Amniotic epithelial cell (primary cell): ENCODE measurements at places on chromosomes 11 and 22.

- DNase-seq, result no peak
These were observed 109.5 kb downstream of the BBOX1 start for GRCh38 chr11:27150098-27150497.

DNA sequence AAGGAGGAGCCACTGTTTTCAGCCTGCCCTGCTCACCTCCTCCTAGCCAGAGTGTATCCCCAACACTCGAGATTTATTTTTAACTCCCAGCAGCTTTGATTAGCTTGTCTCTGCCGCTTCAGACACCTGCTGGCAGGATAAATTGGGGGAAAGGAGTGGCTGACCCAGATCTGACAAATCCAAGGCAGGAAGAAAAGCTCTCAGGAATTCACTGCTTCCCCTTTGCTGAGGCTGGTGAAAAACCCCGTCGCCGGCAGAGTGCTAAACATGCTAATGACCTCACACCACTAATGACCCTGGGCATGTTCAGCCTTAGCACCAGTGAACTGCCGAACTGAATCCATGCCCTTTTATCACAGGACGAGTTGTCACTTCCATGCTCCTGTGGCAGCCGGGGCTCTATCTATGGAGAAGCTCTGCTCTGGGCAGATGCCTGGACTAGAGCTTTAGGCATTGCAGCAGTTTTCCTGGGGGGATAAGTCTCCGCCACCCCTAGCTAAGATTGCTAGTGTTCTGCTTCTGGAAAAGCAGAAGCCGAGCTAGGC lies 52.2 kb downstream of the FEZ1 start:
- no peak for DNase-seq

DNA sequence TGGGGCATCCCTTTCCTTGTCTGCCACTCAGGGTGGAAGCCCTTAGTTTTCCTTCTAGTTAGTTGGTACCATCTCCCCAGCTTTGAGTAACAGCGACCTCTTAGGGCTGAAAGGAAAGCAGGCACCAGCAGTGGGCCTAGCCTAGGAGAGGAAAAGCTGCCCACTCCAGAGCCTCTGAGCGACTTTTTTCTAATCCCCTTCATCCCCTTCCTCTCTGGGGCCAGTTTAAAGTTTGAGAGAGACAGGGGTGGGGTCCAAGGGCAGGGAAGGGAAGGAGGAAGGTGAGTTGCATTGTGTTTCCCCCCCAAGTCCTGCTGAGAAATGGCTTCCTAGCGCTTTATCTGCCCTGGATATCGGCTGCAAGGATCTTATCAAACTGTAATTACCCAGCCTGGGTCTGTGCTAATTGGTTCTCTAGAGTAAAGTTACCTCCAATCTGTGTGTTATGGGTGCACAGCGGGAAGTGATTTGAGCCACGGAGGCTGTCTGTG lies 573.9 kb upstream of the CADM1 start:
- DNase-seq, result no peak

GRCh38 chr11:117073539-117073938 lies 24.7 kb downstream of the SIK3 start:
- no peak for DNase-seq

DNA sequence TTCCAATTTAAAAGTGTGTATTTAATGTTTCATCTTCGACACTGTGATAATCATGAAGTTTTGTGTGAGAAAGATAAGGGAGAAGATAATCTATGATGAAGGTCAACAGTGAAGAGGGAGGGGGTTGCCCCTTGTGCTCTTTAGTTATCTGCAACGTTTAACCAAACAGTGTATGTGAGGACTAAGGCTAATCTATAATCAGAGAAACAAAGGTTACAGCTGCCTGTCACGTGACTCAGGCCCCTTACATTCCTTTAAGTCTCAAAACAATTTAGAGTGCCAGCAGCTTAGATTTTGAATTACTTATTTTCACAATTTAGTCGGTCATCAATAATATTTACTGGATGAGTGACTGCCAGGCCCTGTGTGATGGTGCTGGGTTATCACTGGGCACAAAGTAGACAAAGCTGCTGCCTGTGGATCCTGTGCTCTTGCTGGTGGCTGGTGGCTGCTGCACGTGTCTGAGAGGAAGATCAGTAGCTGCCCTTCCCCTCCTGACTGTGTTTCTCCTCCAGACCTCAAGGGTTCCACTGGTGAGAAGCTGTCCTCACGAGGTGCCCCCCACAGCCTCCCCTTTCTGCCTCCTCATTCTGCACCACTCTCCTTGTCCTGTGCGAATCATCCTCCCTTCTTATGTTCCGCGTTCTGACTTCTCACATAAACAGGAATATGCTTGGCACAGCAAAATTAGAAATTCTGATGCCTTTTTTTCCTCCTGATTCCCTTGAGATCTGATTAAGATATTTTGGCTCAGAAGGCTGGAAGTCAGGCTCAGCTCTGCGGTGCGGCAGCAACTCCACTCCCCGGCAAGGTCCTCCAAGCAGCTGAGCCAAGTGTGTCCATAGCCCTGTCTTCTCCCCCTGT lies 331.1 kb upstream of the B3GAT1 start:
- no peak for DNase-seq

DNA sequence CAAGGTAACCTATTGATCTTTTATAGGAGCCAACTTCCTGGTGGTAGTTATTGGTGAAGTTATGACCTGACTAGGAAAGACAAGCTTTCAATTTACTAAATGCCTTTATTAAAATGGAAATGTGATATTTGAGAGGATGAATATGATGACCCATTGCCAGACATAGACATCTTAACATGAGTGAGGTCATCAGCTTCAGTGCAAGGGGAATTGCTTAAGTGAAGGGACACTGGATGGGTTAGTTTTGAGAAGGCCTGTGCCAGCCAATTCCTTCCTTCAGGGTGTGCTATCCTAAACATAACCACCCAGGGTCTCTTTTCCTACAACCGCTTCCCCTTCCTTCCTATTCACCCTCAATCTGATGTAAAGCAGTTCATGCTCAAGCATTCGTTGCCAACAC lies 21.5 kb downstream of the NAV2 start:
- no peak for DNase-seq

DNA sequence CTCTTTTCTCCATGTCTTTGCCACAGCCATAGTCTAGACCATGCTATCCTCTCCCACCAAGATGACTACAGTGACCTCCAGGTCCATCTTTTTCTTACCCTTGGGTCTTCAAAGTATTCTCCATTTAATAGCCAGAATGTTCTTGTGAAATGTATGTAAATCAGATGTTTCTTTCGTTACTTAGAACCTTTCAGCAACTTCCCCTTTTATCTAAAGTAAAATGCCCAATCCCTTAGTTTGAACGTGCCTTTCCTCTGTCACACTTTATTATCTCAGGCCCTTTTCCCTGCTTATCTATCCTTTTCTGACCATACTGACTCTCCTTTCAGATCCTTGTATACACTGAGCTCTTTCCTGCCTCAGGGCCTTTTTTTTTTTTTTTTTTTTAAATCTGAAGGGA lies 17.9 kb downstream of the RBM4B start:
- DNase-seq, result no peak

GRCh38 chr11:11635443-11635842 lies 13.6 kb upstream of the GALNT18 start:
- DNase-seq, result no peak

DNA sequence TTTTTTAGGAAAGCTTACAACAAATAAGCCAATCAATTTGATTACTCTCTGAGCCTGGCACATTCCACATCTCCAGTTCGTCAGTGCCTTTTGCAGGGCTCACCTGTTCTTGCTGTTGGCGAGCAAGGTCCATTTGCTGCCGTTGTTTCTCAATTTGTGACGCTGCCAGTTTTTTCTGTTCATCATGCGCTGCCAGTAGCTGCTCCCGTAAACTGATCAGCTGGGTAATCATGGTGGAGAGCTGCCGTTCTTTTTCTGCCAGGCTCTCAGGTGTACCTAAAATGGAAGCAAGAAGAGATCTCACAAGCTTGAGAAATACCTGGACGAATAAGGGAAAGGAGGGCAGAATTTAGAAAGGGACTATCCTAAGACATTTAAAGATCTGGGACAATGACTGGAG lies 169.7 kb downstream of the SOX6 start:
- DNase-seq, result no peak

DNA sequence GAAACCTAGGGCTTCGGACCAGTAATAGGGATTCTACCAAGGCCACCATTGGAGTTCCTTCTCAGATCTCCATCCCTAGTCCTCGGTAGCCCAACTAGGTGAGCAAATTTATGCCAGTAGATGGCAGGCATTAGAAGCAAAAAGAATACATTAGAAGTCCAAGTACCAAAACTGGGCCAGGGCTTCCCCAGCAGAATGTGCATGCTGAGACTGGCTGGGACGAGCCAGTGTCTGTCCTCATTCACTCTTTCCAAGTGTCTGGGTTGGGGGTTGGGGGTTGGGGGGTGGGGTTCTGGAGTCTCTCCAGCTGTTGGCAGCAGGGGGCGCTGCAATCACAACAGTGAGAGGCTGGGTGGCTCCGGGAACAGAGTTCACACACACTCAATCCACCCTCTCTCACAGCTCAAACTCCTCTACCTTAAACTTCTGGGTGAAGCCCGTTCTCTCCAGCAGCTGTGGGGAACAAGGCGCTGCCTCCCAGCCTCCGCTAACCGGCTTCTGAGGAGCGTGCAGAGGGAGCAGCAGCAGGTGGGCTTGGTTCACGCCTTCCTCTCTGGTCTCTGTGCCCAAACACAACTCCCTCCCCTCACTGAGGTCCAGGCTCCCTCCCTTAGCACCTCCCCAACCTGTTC lies 57.5 kb downstream of the BTG4 start:
- peak; percentile 62 for DNase-seq

GRCh38 chr11:72723508-72723907 lies 28.7 kb downstream of the ARAP1 start:
- DNase-seq, result no peak

DNA sequence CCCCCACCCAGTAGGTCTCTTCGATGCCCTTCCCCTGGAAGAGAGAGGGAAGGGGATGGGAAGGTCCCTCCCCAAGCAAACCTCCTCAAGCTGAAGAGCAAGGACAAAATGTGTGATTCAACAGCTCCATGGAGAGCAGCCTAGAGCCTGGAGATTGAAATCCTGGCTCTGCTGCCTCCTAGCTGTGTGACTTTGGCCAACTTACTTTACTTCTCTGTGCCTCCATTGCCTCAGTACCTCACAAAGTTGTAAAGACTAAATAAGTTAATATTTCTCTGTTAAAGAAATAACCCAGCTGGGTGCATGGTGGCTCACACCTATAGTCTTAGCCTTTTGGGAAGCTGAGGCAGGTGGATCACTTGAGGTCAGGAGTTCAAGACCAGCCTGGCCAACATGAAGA lies 21.1 kb upstream of the LRRC32 start:
- DNase-seq, result no peak

DNA sequence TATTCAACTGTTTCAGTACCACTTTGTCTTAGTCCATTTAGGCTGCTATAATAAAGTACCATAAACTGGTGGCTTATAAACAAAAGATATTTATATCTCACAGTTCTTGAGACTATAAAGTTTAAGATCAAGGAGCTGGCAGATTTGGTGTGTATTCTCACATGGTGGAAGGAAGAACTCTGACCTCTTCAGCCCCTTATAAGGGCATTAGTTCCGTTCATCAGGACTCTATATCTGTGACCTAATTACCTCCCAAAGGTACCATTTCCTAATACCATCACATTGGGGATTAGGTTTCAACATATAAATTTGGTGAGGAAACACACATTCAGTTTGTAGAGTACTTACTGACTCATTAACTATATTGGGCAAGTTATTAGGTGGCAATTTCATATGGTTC lies 10.7 kb upstream of the ARL14EP start:
- DNase-seq, result peak; percentile 23

DNA sequence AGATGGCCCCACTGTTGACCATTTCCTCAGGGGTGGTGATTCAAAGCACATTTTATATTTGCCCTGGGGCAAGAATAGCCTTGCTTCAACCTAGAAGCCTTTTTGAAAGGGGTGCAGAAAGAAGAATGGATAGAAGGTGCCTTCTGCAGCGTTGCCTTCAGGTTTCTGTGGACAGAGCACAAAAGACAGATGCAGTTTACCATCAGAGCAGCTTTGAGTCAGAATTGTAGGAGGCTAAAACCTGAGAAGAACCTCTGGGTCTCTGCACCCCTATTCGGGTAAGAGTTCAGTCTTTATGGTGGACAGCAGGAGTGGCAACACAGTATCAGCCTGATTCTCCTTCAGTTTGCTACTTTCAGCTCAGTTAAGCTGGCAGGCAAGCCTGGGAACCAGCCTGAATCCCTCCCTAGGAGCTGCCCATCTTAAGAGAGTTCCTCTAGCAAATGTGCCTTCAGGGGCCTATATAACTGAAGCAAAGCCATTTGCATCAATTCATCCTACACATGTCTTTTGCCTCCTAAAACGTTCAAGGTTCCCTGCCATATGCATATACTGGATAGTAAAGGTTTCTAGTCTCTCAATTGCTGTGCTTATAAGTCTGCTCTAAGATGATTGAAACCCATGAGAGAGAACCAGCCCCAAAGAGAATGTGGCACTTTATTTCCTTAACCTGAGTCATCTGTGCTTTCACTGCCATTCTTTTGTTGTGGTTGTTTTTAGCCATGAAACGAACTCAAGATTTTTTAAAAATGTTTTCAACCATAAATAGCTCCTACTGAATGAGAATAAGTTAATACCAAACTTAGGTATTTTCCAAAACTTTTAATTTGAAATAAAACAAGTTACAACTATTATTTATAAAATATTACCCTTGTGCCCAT lies 123.0 kb downstream of the TRIM44 start:
- no peak for DNase-seq

DNA sequence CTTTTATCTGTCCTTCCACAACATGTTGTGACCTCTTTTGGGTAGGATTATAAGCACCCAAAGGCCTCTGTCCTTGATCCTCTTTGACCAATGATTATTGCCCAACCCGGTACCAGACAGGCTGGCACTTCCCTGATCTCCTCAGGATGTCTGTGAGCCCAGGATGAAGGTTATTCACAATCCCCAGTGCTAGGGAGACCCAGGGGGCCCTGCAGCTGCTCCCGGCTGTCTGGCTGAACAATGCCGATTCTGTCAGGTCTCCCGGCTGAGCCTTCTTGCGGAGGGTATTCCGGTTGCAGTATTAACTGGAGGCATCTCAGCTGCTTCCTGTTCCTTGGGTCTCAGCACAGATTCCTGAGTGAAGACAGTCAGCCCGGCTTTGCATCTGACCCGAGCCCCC lies 71.2 kb upstream of the CDON start:
- DNase-seq, result no peak

GRCh38 chr11:61907871-61908729 lies 9.3 kb downstream of the RAB3IL1 start:
- DNase-seq, result no peak

- DNase-seq, result peak; percentile 90
These were observed 2.8 kb downstream of the IL17RA start for GRCh38 chr22:17087498-17088131.

DNA sequence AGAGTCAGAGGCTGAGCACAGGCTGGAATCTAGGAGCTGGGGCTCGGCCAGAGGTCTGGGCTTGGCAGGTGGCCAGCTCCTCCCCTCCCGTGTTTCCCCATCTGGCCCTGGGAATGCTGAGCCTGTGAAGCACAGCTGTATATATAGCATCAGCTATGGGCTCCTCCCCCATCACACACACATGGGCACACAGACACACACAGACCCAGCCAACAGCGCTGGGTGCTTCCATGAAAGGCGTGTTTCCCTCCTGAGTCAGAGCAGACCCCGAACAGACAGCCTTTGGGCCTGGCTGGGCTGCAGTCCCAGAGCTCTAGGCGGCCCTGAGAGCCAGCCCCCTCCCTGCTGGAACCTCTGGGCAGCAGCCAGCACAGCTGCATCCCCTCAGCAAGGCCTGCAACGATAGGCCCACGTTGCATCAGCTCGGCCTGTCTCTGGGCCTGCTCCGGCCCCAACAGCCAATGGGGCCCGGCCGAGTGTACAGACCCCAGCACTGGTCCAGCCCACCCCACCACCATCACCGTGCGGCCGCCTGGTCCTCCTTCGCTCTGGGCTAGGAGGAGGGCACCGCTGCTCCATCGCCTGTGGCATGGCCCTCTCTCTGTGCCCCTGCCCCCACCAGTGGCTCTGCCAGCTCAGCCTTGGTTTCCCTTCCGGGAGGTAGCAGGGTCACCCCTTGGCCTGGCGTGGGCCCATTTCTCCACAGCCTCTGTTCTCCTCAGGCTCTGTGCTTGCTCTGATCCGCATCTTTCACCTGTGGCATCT lies 7.6 kb upstream of the SERPINH1 start:
- peak; percentile 100 for DNase-seq
